ENCODE measurements at places on chromosomes 2 and 18.
A peak's percentile ranks its signal among the peaks of the same experiment; 100 is the strongest.

GRCh38 chr2:101534149-101534611, 59.3 kb upstream of the RFX8 start:
- DNase-seq, result no peak

DNA sequence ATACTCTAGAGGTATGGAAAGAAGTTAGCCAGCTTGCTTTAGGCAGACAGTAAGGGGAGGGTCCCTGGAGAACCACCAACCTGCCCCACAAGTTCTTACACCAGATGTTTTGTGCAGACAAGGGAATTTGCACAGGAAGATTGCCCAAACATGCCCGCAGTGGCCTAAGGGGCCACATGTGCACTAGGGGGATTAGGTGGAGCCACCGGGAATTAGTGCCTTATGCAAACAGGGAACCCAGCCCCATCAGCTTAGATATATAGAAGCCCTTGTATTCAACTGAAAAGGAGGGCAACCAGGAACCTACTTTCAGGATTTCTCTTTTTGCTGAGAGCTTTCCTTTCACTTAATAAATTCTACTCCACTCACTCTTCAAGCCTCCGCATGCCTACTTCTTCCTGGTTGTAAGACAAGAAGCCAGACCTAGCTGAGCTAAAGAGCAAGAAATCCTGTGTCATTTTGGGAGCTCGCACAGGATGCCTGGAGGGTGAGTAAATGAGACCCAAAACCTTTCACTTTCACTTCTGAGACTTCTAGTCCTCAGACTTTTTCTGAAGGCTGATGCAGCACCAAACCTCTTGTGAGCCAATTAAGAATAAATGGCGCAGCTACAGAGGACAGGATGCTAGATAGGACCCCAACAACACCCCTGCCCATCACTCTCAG, 146.3 kb downstream of the GCA start:
- DNase-seq, result no peak

GRCh38 chr18:45653090-45653489, 37.8 kb downstream of the SLC14A2 start:
- no peak for DNase-seq

- no peak for DNase-seq
These were observed 272.7 kb upstream of the FSHR start for GRCh38 chr2:49426996-49427395.

GRCh38 chr18:68925268-68925667, 127.4 kb downstream of the CCDC102B start:
- no peak for DNase-seq

- no peak for DNase-seq
These were observed 90.5 kb downstream of the CHST9 start for GRCh38 chr18:27094621-27095020.

DNA sequence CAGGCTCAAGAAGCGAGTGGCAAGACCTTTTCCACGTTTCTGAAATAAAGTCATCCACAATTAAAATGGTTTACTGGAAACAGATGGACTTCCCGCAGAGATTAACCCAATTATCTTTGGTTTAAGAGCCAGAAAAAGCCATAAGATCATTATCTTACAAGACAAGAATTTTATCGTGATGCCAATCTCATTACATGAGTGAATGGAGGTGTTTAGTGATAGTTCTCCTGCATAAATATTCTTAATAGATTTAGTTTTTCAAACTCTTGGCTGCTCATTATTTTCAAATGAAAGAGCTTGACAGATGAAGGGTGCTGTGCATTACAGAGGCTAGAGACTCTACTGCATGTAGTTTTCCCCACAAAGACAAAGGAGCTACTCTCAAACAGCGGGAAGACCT, 1028.4 kb upstream of the PIK3C3 start:
- DNase-seq, result no peak

- no peak for DNase-seq
These were observed 50.6 kb upstream of the EML6 start for GRCh38 chr2:54672590-54673456.

GRCh38 chr2:85698184-85698879, 4.2 kb downstream of the GNLY start:
- no peak for DNase-seq

DNA sequence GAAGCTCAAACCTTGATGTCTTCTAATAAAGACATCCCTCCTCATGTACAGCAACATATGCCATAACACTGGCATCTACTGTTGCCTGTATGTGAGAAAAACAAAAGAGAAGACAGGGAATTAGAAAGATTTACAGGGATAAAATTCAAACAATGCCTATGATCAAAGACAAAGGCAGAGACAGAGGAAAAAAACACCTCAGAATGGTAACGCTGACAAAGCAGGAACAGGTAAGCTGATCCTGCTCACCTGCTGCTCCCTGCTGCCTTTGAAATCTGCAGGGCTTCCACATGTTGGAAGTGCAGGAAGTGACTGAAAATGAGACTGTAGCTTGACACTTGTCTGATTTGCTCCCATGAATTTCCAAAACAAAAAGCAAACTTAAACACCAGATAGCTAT, 90.2 kb upstream of the DNAJC10 start:
- peak; percentile 37 for DNase-seq

DNA sequence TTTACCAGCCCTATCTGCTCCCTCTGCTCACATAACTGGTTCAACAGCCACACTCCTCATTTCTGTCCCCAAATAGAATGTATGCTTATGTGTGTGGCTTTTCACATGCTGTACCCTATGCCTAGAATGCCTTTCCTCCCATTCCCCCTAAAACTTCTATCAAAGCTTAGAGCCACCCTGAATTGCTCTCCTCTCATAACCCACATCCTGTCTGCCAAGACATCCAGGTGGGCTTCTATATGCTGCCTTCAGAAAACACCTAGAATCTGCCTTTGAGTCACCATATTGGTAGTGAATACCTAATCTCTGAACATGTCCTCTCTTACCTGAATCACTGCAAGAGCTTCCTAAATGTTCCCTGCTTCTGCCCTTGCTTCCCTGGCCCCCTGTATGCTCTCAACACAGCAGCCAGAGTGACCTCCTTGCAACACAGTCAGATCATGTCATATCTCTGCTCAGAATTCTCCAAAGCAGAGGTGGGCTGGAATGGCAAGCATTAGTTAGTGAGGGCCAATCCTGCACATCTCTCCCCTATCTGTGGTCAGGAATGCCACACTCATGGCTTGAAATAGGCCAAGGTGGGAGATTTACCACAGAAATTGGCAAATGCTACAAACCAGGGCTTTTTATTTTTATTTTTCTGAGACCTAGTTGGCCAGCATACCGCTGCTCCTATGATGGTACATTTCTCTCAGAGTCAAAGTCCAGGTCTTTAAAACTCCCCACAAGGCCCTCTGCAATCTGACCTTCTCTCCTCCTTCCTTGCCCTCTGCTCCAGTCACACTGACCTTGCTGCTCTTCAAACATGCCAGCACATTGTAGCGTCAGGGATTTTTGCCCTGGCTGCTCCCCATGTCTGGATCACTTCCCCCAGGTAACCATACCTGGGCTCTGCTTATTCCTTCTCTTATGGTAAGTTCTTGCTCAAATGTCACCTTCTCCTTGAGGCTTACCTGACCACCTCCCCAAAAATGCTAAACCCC, 111.8 kb upstream of the STON1 start:
- no peak for DNase-seq

GRCh38 chr18:28903306-28903705, 726.4 kb upstream of the CDH2 start:
- DNase-seq, result no peak

DNA sequence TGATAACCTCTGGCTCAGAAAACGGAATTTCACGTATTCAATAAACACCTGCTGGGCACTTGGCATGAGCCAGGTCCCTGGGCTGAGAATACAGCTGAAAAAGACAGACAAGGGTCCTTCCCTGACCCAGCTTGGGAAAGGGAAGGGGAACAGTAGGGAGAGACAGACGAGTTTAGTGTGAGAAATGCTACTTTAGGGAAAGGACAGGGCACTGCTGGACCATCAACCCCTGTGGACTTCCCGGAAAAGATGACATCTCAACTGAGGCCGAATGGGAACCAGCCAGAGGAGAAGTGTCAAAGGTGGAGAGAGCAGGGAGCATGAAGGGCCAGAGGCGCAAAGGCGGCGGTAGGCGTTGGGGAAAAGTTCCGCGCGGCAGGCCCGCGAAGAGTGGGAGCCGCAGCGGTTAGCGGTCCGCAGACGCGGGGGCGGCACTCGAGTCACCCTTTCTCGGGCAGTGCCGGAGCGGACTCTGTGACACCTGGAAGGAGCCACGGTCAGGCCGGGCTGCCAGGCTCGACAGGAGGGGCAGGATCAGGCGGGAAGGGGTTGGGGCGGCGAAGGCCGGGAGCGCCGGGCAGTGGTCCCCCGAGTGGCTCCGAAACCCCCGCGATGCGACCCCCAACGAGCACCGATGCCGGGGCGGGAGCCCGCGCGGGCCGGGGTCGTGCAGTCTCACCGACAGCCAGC, 519 bp downstream of the TEX261 start:
- DNase-seq, result no peak

- no peak for DNase-seq
These were observed 293.0 kb downstream of the RDH14 start for GRCh38 chr2:18267501-18267900.

- DNase-seq, result peak; percentile 17
These were observed 20.7 kb upstream of the MREG start for GRCh38 chr2:216034065-216034464.

- DNase-seq, result no peak
These were observed 3.7 kb upstream of the ZNF638 start for GRCh38 chr2:71327916-71328315.

DNA sequence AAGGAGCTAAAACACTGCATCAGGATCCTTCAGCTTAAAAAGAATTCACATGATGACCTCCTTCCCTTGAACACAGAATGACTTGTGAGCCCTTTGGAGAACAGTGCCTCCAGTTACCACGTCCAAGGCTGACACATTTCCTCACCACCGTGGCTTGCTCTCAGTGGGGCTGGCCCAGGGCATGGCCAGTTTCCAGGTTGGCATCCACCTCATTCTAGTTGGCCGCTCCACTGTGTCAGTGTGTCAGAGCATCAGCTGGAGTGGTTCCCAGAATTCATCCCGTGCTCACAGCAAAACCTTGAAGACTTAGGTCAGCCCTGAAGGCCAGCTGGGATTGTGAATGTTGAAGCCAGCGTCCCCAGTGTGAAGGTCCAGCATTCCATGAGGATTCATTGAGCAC, 158.5 kb downstream of the INSIG2 start:
- DNase-seq, result no peak

DNA sequence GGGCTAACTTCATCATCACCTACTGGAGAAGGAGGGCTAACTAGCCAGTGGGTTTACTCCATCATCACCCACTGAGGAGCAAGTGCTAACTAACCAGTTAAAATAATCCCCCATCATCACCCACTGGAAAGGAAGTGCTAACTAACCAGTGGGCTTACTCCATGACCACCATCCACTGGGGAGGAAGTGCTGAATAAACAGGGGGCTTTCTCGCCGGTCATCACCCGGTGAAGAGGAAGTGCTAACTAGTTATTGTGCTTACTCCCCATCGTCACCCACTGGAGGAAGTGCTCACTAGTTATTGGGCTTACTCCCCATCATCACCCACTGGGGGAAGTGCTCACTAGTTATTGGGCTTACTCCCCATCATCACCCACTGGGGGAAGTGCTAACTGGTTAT, 124.4 kb upstream of the SALL3 start:
- no peak for DNase-seq

- DNase-seq, result no peak
These were observed 485.6 kb downstream of the TMX3 start for GRCh38 chr18:68229351-68229750.

- DNase-seq, result no peak
These were observed 63.3 kb downstream of the RTP5 start for GRCh38 chr2:241932899-241933178.

DNA sequence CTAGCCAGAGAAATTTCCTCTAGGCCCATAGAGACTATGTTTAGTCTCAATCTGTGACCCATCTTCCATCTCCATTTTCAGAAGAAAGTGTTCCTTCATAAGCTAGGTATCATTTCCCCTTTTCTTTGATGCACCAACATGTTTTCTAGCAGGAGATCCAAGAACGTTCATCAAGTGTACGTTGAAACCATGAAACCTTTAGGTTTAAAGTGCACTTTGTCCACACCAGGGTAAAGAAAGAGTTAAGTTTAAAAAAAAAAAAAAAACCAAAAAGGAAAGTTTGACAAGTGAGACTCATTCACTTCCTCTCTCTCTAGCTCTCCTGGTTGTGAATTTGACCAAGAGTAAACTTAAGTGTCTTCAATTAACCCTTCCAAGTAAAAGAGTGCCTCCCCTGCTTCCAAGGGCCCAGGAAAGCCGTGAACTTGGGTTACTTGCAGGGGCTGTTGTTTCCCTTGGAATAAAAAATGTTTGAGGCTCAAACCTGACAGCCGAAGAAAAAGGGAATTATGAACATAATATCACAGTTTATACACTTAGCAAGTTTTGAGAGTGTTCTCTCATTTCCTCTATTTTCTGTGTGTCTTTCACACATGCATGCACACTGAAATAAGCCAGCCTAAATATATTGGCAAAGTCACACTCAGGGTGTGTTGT, 56.7 kb downstream of the LBH start:
- no peak for DNase-seq

GRCh38 chr2:202261531-202261930, 4.0 kb upstream of the NOP58 start:
- DNase-seq, result no peak

GRCh38 chr2:173136599-173136998, 61.0 kb downstream of the MAP3K20 start:
- DNase-seq, result no peak

- no peak for DNase-seq
These were observed 227.8 kb downstream of the TMEM163 start for GRCh38 chr2:134491022-134491421.

GRCh38 chr2:60597346-60597745, 43.9 kb upstream of the BCL11A start:
- DNase-seq, result no peak

DNA sequence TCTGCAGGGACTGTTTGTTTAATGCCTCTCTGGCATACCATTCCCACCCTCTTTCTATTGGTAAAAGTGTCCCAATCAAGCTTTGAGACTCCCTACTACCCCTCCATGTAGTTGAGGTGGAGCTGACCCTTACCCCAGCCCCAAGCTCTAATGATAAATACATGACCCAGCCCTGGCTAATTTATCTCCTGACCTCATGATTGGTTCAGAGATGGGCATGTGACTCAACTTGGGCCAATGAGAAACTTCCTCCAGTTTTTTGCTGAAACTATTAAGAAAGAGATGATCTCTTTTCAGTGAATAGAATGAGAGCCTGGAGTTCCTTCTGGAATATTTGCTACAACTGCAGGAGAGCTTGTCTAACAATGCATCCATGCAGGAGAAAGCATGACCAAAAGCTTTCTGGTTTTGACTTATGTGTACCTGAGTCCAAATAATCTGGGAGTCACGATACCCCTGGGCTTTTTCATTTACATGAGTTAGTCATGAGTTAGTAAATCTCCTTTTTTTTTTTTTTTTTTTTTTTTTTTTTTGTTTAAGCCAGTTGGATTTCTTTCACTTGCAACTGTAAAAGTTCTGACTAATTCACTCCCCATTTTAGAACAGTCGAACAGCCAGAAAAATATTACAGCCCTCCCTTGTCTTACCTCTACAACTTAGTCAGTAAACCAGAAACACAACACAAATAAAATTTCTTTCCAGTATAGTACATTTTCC, 66.5 kb upstream of the TLK1 start:
- DNase-seq, result no peak

DNA sequence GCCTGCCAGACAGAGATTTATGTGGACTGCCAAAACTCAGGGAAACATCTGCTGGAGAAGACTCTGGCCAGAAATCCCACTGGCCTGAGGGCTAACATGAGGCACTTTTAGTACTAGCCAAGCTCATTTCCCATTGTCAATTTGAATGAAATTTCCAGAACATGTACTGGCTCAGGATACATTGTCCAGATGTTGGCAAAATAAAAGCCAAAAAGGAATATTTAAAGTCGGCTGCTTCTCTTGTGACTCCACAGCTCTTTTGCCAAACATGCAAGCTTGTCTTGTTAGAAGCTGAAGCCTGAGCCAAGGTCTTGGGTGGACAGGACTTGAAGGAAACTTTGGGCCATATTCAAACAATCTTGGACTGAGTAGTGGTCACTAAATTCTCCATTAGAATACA, 215.5 kb downstream of the NCKAP5 start:
- DNase-seq, result no peak

Data from NCI-H1105 (cell line).